ENCODE measurements at places on chromosomes 5 and 9. TPM values are rescaled to one million over a fixed set of nuclear protein-coding genes. Genes with fewer than 3 reads are reported as not detected.

The PRXL2C gene
- total RNA-seq: 6.3 TPM

The FOXD4 gene
- total RNA-seq: 0.37 TPM

The DIPK1B gene
- 12.7 TPM for total RNA-seq

The ARRDC3 gene
- total RNA-seq: 26.0 TPM

The PCDHB15 gene
- 2.7 TPM for total RNA-seq

The ADRB2 gene
- total RNA-seq: 11.4 TPM

The MAP1B gene
- total RNA-seq: 21.7 TPM

The TRIM36 gene
- 6.3 TPM for total RNA-seq
